ENCODE measurements at places on chromosomes 1 and 21.

GRCh38 chr21:41064334-41064791, 103.6 kb upstream of the BACE2 start:
- DNase-seq = peak; percentile 21

DNA sequence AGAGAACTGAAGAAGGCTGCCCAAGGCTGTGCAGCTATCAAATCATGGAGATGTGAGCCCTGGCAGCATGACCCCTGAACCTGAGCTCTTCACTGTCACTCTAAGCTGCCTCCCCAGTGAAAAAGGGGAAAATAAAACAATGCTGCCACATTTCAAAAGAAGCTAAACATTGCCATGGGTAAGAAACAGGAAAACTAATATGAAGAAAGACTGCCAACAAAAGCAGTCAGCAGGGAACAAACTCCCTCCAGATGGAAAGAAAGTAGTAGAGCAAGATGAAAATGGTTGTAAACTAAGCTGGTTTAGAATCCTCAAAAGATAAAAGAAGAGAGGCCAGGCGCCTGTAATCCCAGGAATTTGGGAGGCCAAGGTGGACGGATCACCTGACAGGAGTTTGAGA, 36.2 kb upstream of the CSF1 start:
- no peak for DNase-seq

DNA sequence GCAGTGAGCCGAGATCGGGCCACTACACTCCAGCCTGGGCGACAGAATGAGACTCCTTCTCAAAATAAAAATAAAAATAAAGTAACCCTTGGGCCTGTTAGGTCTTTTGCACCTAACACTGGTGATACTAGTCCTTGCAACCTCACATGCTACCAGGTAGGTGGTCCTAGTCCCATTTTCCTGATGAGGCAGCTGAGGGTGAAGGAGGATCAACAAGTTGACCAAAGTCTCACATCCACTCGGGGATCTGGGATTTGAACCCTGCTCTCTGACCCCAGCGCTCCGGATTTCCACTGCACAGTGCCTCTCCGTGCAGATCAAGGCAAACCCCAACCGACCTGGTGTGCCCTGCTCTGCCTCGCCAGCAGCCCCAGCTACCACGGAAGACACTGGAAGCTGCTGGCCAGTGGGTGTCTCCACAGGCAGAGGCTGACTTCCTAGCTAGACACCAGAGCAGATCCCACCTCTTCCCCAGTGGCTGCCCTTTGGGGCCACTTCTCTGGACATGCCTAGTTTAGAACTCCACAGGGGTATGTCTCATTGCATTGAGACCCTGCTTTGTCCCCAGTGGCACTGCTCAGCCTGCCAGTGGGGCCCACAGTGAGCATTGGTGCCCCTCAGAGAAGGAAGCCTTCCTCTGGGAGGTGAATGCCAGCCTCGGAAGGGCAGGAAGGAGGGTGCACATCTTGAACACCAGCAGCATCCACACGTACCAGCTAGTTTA, 27.6 kb downstream of the LDLRAP1 start:
- no peak for DNase-seq

DNA sequence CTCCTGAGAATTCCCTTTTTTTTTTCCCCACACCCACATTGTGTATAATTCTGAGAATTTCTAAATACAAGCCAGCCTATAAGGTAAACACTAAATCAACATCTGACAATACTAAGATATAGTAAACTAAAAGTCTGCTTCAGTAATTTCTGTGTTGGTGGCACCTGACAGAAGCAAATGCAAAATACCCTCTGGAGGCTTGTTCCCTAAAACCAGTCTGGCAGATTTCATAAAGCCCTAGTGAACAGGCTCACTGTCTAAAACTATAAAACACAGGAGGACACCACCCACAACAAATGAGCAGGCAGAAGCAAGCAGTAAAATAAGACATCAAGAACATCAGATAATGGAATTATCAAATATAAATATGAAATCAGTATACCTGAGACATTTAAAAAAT, 11.5 kb downstream of the TRIM33 start:
- no peak for DNase-seq

- DNase-seq = peak; percentile 57
These were observed 38.4 kb upstream of the FOXO6 start for GRCh38 chr1:41322835-41323234.

- no peak for DNase-seq
These were observed 8.9 kb downstream of the SKI start for GRCh38 chr1:2236695-2237677.

DNA sequence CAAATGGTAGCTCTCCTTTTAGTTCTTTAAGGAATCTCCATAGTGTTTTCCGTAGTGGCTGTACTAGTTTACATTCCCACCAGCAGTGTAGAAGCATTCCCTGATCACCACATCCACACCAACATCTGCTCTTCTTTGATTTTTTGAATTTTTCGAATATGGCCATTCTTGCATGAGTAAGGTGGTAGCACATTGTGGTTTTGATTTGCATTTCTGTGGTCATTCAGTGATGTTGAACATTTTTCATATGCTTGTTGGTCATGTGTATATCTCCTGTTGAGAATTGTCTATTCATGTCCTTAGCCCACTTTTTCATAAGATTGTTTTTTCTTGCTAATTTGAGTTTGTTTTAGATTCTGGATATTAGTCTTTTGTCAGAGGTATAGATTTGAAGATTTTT, 84.6 kb upstream of the B3GALT2 start:
- DNase-seq = no peak

DNA sequence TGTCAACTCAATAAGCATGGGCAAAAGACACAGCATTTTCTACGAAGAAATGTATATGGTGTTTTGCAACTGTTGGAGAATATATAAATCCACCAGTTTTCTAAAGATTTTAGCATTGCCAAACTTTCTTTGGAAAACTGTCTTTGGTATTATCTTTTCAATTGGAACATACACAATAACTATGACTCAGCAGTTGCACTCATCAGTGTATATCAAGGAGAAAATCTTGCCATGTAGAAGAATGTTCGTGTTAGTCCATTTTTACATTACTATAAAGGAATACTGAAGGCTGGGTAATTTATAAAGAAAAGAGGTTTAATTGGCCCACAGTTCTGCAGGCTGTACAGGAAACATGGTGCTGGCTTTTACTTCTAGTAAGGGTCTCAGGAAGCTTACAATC, 41.1 kb downstream of the PRKAA2 start:
- no peak for DNase-seq

GRCh38 chr1:156002188-156002911, 18.4 kb downstream of the SSR2 start:
- no peak for DNase-seq

DNA sequence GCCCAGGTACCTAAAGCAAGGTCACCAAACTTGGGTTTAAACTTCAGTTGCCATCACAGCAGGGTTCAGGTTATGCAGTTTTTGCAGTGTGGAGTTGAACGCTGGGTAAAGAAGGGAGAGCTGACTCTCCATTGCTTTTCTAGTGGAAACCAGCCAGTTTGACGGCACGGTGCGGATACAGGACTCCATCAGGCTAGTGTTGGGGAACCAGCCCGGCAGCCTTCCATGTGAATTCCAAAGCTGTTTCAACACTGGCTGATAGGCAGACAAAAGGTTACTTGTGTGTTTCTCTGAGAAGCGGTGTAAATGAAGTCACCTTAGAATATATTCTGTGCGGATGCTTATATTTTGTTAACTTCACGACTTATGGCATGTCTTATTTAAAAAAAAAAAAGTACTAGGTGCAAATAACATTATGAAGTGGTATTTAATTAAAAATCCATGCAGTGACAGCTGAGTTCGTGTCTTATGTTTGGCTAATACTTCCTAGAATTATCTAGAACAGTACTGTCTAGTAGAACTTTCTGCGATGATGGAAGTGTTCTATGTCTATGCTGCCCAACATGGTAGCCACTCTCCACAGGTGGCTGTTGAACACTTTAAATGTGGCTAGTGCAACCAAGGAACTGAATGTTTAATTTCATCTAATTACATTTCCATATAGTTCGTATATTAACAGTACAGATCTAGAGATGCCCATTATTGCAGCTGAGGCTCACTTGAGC, 29.9 kb upstream of the RCAN3 start:
- DNase-seq = no peak

- DNase-seq = no peak
These were observed 6.7 kb downstream of the GRHL3 start for GRCh38 chr1:24325587-24326449.

DNA sequence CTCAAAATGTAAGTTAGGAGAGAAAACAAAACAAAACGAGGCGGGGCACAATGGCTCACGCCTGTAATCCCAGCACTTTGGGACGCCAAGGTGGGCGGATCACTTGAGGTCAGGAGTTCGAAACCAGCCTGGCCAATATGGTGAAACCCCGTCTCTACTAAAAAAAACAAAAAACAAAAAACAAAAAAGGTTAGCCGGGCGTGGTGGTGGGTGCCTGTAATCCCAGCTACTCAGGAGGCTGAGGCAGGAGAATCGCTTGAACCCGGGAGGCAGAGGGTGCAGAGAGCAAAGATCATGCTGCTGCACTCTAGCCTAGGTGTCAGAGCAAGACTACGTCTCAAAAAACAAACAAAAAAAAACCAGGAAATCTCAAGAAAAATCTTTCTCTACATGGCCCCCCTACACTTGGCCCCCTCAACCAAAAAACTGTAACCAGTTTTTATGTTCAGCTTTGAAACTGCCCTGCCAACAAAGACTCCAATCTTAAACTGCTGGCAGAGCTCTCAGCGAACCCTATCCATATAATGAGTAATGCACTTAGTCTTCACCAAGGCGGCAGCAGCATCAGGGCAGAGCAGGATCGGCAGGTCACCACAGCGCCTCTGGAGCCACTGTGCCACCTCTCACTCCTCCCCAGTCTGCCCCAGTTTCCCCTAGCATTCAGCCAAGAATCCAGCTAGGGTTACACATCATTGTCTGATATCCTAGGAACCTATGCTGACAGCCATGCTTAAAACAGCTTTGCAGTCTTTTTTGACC, 71.7 kb downstream of the JAK1 start:
- DNase-seq = no peak

DNA sequence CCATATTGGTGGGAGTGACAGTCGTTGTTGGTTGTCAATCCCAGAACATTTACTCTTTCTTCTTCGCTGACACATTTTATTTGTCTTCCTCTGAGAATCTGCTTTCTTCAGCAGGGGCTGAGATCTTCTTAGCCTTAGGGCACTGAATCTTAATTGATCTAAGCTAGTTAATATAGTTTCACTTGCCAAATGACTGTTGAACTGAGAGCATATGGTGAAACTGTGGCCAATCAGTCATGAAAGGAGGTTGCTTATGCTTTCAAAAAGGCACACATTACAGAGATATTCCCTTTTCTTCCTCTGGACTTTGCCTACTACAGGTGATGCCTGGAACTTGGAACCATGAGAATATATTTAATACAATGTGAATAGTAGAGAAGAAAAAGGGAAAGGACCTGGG, 60.0 kb upstream of the KIAA0040 start:
- DNase-seq = no peak

DNA sequence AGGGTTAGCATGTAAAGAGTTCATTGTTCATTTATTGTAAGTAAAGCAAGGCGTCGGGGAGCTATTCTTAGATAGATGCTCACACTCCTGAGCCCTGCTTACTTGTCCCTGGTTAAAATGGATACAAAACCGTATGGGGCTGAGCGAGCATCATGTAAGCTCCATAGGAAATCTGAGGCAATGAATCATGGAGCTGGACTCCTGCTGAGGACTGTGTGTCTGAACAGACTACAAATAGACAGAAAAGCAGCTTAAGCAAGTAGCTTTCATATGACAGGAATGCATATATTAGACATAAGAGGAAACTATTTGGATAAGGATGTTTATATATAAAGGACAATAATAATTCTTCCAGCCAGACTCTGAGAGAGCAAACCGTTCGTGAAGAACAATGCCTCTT, 604.9 kb upstream of the PTBP2 start:
- DNase-seq = no peak

DNA sequence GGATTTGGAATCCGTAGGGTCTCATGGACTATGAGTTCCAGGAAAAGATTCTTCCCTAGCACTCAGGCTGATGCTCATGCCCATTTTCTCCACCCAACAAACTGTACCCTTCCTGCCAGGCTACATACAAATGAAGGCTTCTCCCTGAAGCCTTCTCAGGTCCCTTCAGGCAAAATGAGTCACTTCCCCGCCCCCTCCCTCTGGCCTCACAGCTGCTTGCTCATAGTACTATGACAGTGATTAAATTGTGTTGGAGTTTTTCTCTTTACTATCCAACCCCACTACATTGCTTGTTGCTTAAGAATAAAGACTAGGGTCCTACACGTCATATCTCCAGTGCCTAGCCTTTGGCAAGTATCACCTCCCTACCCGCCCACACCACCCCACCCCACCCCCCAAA, 207.6 kb upstream of the NFIA start:
- DNase-seq = no peak

DNA sequence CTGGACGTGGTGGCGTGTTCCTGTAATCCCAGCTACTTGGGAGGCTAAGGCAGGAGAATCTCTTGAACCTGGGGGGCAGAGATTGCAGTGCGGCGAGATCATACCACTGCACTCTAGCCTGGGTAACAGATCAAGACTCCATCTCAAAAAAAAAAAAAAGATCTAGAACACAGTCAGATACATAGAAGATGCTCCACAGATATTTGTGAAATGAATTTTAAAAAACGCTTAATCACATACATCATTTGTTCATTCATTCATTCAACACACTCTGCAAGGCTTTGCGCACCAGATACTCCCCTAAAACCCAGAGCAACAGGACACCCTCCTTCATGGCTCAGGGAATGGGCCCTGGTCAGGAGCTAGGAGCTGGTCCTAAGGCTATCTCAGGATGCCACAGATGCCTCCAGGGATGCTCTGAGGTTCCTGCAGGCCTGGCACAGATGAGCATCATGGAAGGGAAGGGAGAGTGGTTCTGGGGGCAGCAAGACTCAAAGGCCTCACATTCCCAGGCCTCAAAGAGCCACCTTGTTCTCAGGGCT, 6.4 kb downstream of the HSPG2 start:
- DNase-seq = no peak

DNA sequence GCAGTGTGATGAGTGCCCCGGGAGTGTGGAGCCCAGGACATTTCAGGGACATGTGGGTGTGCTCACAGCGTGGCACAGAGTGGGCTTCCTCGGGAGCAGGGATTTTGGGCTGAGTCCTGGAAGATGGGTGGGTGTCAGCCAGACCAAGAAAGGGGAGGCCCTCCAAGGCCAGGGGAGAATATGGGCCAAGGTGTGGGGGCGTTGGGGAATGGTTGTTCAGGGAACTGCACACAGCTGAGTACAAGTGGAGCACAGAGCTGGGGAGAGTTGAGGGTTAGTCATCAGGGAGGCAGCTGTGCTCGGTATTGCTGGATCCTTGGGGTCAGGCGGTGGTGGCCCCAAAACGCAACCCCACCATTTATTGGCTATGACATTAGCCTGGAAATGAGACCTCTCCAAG, 5.5 kb downstream of the POGK start:
- DNase-seq = no peak

- DNase-seq = no peak
These were observed 1.0 kb downstream of the CELA2B start for GRCh38 chr1:15476927-15477326.

DNA sequence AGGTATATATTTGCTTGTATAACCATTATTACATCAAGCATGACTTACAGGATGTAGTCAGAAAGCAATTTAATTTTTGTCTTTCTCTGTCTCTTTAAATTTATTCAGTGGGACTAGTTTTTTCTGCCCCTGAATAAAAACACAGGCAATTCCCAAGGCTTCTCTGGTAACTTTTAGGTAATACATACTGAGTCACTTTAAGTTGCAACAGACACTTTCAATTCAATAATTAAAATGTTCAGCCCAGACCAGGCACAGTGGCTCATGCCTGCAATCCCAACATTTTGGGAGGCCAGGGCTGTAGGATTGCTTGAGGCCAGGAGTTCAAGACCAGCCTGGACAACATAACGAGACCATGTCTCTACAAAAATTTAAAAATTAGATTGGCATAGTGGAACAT, 12.3 kb downstream of the SLC44A3 start:
- DNase-seq = no peak

- DNase-seq = no peak
These were observed 38.4 kb downstream of the PEX14 start for GRCh38 chr1:10513199-10513598.

Measured in globus pallidus (tissue), 1 donor.